ENCODE measurements at places on chromosomes 5 and 9. TPM values are rescaled to one million over a fixed set of nuclear protein-coding genes. Genes with fewer than 3 reads are reported as not detected.

DNA sequence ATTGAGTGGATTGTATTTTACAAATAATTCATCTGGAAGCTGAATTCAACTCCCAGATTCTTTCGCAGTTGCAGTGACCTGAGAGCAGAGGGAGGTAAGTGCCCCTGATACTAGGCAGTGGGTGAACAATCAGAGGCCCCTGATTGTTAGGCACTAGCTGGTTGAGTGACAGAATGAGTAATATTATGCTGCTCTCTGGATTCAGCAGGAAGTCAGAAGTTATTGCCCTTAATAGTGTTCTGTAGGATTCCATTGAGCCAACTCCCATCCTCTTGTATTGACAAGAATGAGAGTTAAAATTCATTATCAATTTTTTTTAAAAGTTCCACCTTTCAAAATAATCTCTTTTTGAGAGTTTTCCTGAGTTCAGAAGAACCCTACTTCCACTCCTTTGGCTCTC is 301.2 kb downstream of the DTWD2 start:
- no peaks in the 10 kb centered on the region for H3K27me3 ChIP-seq
- no peaks in the 10 kb centered on the region for H3K4me1 ChIP-seq
- DNase-seq: no peak
- no peak overlapping the region for H3K27ac ChIP-seq

CDC25C gene
- total RNA-seq: 21.3 TPM

DNA sequence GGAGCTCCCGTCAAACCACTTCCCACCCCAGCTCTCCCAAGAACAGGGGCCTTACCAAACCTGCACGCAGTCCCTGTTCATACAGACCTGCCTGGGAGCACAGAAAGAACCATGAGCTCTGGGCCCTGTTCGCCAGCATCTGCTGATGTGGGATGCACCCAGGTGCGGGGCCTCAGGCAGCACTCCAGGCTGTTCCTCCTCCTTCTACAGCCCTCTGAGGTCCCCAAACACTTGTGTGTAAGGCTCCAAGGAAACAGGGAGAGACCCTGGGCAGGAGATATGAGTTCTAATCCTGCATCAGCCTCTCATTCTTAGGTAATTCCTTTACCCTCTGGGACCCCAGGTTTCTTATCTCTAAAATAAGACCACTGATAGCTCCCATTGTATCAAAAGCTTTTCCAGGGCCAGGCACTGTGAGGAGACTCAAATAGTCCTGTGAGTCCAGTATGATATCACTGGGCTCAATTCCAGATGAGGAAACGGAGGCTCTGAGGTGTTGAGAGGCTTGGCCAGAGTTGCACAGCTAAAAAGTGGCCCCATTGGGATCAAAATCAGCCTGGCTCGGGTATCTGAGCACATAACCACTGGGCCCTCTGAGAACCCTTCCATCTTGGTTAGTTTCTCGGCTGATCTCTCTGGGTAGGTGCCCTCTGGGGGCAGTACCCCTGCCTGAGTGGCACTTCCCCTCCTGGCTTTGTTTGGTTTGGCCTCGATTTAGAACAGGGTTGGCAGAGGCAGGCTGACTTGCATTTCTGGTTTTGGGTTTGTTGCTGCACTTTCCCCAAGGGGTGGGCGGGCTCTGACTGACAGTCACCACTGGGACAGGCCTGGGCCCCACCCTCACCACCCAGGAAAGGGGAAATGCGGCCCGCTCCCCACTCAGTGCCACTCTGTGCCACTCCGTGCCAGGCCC is 116.8 kb downstream of the RGS3 start:
- peak; percentile 73 for DNase-seq
- peaks cover 63% of the 10 kb centered on the region for H3K4me1 ChIP-seq
- peak overlapping the region; percentile 95 for H3K27ac ChIP-seq
- H3K4me3 ChIP-seq: peak overlapping the region; percentile 65
- peaks cover 19% of the 10 kb centered on the region for H3K36me3 ChIP-seq

ACTBL2 gene
- total RNA-seq: not detected

DNA sequence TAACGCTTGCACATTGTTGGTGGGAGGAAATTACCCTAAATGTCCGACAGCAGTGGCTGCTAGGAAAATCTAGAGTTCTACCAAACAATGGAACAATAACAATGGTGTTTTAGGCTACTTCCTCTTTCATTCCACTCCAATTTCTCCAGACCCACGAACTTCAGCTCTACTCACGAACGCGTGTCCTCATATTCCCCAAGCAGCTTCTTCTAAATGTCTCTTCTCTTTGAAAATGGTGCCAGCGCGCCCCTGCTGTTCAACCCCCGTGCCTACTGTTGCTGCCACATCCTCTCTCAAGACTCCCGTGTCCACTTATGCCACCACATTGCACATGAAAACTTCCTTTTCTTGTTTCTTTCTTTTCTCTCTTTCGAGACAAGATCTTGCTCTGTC is 25.6 kb downstream of the OR2V2 start:
- H3K27ac ChIP-seq: peak overlapping the region; percentile 84
- no peaks in the 10 kb centered on the region for H3K36me3 ChIP-seq
- H3K4me1 ChIP-seq: peaks cover 55% of the 10 kb centered on the region
- no peak for DNase-seq

DNA sequence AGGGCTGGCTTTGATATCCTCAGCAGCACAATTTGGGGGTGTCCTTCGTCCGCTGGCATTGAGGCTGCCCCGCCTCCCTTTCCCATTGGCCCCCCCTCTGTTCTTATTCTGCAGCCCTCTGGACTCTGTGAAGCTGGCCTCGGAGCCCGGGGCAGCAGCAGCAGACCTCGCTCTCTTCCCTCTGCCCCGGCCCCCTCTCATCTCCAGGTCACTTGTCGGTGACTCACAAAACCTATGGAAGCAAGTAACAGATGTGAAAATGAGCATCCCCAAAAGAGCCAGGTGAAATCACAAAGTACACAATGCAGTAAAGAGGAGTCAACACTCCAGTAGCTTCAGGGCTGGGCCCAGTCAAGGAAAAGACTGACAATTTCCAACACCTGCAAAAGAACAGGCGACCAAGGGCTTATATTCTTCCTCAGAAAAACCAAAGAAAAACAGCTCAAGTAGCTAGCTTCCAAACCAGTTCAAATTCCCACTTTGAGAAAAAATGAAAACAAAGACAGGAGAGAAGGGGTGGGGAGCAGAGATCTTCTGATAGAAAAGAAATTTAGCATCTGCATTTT is 97.5 kb downstream of the ZNF608 start:
- no peak overlapping the region for H3K4me3 ChIP-seq
- peaks cover 5% of the 10 kb centered on the region for H3K36me3 ChIP-seq
- no peak for DNase-seq
- H3K27ac ChIP-seq: no peak overlapping the region

- H3K27ac ChIP-seq: peak overlapping the region; percentile 65
- no peak overlapping the region for H3K4me3 ChIP-seq
- no peak for DNase-seq
- no peaks in the 10 kb centered on the region for H3K4me1 ChIP-seq
Measured at GRCh38 chr9:131605770-131606590, 60.7 kb downstream of the PRRT1B start.

LRRC19 gene
- total RNA-seq: not detected

FOXD4L6 gene
- not detected for total RNA-seq

C5orf63 gene
- 7.4 TPM for total RNA-seq

GRCh38 chr9:123208626-123209174 is 59.7 kb downstream of the STRBP start:
- no peak overlapping the region for H3K4me3 ChIP-seq
- no peaks in the 10 kb centered on the region for H3K27me3 ChIP-seq
- no peaks in the 10 kb centered on the region for H3K36me3 ChIP-seq
- no peaks in the 10 kb centered on the region for H3K4me1 ChIP-seq
- DNase-seq: no peak

DNA sequence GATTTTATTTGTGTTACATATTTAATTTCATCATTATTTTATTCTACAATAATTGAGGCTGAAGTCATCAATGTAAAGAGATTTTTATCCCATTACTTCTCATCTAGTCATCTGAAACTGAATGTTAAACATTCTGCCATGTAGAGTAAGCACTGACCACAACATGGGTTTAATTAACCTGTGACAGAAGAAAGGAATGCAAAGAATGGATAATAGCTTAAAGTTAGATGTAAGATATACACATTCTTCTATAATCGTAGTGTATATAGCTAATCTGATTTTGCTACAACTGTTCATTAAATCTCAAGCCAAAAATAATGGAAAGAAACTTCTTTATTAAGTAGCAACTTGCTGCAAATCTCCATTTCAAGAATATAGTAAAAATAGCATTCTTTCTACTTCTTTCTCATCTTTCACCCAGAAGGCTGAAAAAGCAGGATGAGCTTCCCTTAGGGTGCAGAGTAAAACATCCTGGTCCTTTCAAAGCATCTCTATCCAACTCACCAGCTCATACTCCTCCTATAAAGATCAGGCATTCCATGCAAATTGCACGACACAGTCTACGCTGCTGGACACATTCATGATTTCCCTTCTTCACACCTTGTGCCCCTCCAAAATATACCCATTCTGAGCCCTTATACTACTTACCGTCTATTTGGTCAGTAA is 115.2 kb downstream of the EFNA5 start:
- peaks cover 17% of the 10 kb centered on the region for H3K27me3 ChIP-seq
- no peak overlapping the region for H3K4me3 ChIP-seq
- no peaks in the 10 kb centered on the region for H3K36me3 ChIP-seq
- H3K4me1 ChIP-seq: no peaks in the 10 kb centered on the region
- no peak overlapping the region for H3K27ac ChIP-seq

BRINP1 gene
- not detected for total RNA-seq

ENTREP1 gene
- not detected for total RNA-seq

SCGB3A1 gene
- not detected for total RNA-seq

GRCh38 chr9:110700953-110701352 is 32.4 kb downstream of the MUSK start:
- H3K36me3 ChIP-seq: no peaks in the 10 kb centered on the region
- no peak overlapping the region for H3K27ac ChIP-seq
- DNase-seq: no peak
- H3K4me3 ChIP-seq: no peak overlapping the region
- no peaks in the 10 kb centered on the region for H3K27me3 ChIP-seq

- no peak overlapping the region for H3K27ac ChIP-seq
- H3K4me3 ChIP-seq: no peak overlapping the region
- peaks cover 15% of the 10 kb centered on the region for H3K27me3 ChIP-seq
- no peak for DNase-seq
- no peaks in the 10 kb centered on the region for H3K36me3 ChIP-seq
Measured at GRCh38 chr5:136033234-136033633, 4.4 kb downstream of the TGFBI start.

GRCh38 chr5:14009575-14009974 is 65.1 kb upstream of the DNAH5 start:
- no peak for DNase-seq
- no peak overlapping the region for H3K27ac ChIP-seq
- peaks cover 31% of the 10 kb centered on the region for H3K27me3 ChIP-seq
- H3K36me3 ChIP-seq: peaks cover 1% of the 10 kb centered on the region
- no peak overlapping the region for H3K4me3 ChIP-seq

DNA sequence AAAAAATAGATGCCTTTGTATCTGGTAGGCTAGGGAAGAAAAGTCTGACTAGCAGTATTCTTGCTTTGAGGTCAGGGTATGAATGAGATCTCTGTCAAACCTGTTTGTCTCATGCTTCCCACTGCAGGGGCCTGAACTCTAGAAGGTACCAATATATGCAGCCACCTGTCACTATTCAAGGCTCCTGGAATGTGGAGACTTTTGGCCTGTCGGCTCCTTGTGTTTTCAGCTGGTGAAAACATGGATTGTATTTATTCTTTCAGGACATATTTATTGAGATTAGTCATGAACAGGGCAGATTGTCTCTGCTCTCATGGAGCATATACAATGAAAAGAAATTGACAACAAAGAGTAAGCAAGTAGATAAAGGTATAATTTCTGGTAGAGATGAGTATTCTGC is 255.8 kb downstream of the ARHGAP26 start:
- H3K27me3 ChIP-seq: peaks cover 48% of the 10 kb centered on the region
- peaks cover 17% of the 10 kb centered on the region for H3K36me3 ChIP-seq
- DNase-seq: no peak
- H3K4me3 ChIP-seq: no peak overlapping the region

GRCh38 chr9:89690334-89690912 is 85.6 kb downstream of the GADD45G start:
- peaks cover 37% of the 10 kb centered on the region for H3K4me1 ChIP-seq
- no peak for DNase-seq
- peaks cover 2% of the 10 kb centered on the region for H3K36me3 ChIP-seq

HINT1 gene
- total RNA-seq: 261 TPM

GRCh38 chr5:18403941-18404438 is 769.7 kb downstream of the TAF11L14 start:
- no peak overlapping the region for H3K4me3 ChIP-seq
- no peak overlapping the region for H3K27ac ChIP-seq
- no peak for DNase-seq

PRLR gene
- total RNA-seq: 0.14 TPM

- no peaks in the 10 kb centered on the region for H3K4me1 ChIP-seq
- no peak overlapping the region for H3K27ac ChIP-seq
- DNase-seq: no peak
Measured at GRCh38 chr5:156121234-156121633, 205.7 kb upstream of the SGCD start.

GRCh38 chr9:14246951-14247350 is 67.0 kb downstream of the NFIB start:
- no peaks in the 10 kb centered on the region for H3K27me3 ChIP-seq
- H3K4me1 ChIP-seq: no peaks in the 10 kb centered on the region
- no peaks in the 10 kb centered on the region for H3K36me3 ChIP-seq
- no peak overlapping the region for H3K27ac ChIP-seq
- DNase-seq: no peak

- H3K36me3 ChIP-seq: no peaks in the 10 kb centered on the region
- H3K4me3 ChIP-seq: no peak overlapping the region
- no peak for DNase-seq
- H3K4me1 ChIP-seq: no peaks in the 10 kb centered on the region
- no peak overlapping the region for H3K27ac ChIP-seq
Measured at GRCh38 chr9:124429530-124429867, 14.3 kb upstream of the PSMB7 start.
